ENCODE measurements at places on chromosomes 3 and 15.
A peak's percentile ranks its signal among the peaks of the same experiment; 100 is the strongest.

- peak; percentile 62 for DNase-seq
These were observed 49.9 kb downstream of the KY start for GRCh38 chr3:134600685-134601463.

- DNase-seq, result peak; percentile 33
These were observed 665.4 kb upstream of the CBLB start for GRCh38 chr3:106534206-106534605.

GRCh38 chr3:136350557-136350956 lies 100.4 kb downstream of the PCCB start:
- DNase-seq, result peak; percentile 81

DNA sequence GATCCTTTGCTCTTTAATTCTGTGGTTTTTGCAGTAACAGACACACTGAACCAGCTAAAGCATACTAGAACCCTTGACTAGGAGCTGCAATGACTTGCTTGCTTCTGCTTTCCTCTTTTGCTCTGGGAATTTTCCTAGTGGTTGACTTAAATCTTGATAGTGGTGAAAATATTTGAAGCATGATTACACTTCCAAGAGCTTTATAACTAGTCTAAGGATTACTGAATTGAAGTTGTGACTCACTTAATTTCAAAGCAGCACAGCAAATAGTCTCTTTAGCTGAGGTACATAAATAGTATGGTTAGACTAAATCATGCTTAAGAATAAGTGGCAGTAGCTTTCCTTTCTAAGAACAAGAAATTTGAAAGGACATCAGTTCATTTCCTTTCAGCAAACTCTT lies 513.5 kb upstream of the GBE1 start:
- DNase-seq, result no peak

- DNase-seq, result peak; percentile 67
These were observed 6.2 kb downstream of the MGA start for GRCh38 chr15:41666353-41666920.

GRCh38 chr3:112781599-112781998 lies 65.1 kb downstream of the CD200R1L start:
- peak; percentile 60 for DNase-seq

GRCh38 chr3:13248640-13249039 lies 171.5 kb downstream of the NUP210 start:
- no peak for DNase-seq

- no peak for DNase-seq
These were observed 46.6 kb upstream of the RASGRP1 start for GRCh38 chr15:38611228-38611627.

DNA sequence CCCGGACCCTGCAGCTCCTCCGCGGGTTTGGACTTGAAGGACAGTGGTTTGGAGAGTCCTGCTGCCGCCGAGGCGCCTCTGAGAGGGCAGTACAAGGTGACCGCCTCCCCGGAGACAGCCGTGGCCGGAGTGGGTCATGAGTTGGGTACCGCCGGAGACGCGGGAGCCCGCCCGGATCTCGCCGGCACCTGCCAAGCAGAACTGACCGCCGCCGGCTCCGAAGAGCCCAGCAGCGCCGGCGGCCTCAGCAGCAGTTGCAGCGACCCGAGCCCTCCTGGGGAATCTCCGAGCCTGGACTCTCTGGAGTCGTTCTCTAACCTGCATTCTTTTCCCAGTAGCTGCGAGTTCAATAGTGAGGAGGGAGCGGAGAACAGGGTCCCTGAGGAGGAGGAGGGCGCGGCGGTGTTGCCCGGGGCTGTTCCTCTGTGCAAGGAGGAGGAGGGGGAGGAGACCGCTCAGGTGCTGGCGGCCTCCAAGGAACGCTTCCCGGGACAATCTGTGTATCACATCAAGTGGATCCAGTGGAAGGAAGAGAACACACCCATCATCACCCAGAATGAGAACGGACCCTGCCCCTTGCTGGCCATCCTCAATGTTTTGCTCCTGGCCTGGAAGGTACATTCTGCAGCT lies 634 bp downstream of the MINDY2 start:
- DNase-seq, result peak; percentile 18

DNA sequence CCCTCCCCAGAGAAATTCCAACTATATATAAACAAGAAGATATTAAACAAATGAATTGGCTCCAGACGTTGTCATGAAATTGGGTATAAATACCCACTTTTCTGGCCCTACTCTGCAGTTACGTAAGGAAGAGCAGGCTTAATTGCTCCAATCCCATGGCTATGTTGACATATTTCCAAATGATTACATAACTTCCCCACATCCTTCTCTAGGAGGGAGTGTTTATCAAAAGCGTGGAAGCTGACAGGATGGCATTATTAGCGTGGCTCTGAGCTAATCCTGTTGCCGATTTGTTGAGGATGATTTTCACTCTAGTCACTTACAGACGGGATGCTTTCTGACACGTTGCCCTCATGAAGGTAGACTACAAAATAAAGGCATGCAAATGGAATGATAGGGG lies 347.5 kb upstream of the TMCO5A start:
- DNase-seq, result peak; percentile 2

GRCh38 chr3:151410891-151411559 lies 26.5 kb upstream of the P2RY12 start:
- DNase-seq, result peak; percentile 49

DNA sequence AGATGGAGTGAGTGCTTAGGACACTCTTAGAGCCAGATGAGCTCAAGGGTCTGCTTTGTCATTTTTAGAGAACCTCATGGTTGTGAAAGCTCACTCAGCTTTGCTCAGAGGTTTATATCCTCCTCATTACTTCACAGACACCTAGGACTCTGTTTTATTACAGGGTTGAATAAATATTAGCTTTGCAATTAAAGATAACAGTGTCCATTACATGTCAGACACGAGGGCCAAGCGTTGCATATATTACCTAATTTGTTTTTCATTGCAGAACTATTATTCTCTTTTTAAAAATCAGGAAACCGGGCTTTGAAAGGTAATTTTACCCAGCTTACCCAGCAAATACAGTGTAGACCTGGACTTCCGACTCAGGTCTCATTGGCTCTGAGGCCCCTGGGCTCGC lies 16.1 kb downstream of the MAP6D1 start:
- no peak for DNase-seq

- DNase-seq, result no peak
These were observed 46.3 kb upstream of the CCDC80 start for GRCh38 chr3:112687211-112687610.

GRCh38 chr15:76380249-76380648 lies 43.7 kb downstream of the ISL2 start:
- no peak for DNase-seq

DNA sequence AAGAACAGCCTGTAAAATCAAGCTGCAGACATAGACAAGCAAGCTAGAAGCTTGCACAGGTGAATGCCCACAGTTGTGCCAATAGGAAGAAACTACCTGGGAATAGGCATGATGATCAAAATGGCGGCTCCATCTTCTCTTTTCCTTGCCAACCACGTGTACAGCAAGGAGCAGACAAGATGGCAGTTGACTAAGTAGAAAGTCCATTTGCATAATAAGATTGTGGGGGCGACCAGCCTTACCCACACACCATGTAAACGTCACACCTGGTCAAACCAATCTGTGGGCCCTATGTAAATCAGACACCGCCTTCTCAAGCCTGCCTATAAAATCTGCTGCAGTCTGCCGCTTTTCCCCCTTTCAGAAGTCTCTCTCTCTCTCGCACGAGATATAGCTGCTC lies 25.1 kb upstream of the ANKRD34C start:
- no peak for DNase-seq

DNA sequence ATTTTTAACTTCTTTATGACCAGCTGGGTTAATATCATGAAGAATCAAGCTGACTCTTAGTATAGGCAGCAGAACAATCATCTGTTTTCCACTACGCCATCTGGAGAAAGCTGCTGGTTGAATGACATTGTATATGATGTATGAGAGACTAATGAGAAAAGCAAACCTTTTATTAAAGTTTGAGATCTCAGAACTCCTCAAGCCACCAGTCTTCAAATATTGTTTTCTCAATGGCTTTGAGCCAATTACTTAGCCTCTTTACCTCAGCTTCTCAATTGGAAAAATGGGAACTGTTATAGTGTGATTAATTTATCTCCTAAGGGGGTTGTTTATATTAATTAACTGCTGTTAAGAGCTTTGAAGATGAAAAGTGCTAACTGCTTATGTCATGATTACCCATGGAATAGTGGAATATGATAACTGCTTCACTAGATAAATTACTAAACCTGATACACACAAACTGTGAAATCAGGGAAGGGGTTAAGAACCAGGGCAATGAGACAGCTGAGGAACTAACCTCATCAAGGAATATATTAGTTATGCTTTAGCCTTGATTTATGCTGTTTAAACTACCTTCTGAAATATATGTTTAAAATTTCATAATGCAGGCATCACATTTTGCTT lies 330.1 kb downstream of the SOX2 start:
- no peak for DNase-seq
